GDM1 (cell line): ENCODE measurements at places on chromosomes 12 and 14.
A peak's percentile ranks its signal among the peaks of the same experiment; 100 is the strongest.

DNA sequence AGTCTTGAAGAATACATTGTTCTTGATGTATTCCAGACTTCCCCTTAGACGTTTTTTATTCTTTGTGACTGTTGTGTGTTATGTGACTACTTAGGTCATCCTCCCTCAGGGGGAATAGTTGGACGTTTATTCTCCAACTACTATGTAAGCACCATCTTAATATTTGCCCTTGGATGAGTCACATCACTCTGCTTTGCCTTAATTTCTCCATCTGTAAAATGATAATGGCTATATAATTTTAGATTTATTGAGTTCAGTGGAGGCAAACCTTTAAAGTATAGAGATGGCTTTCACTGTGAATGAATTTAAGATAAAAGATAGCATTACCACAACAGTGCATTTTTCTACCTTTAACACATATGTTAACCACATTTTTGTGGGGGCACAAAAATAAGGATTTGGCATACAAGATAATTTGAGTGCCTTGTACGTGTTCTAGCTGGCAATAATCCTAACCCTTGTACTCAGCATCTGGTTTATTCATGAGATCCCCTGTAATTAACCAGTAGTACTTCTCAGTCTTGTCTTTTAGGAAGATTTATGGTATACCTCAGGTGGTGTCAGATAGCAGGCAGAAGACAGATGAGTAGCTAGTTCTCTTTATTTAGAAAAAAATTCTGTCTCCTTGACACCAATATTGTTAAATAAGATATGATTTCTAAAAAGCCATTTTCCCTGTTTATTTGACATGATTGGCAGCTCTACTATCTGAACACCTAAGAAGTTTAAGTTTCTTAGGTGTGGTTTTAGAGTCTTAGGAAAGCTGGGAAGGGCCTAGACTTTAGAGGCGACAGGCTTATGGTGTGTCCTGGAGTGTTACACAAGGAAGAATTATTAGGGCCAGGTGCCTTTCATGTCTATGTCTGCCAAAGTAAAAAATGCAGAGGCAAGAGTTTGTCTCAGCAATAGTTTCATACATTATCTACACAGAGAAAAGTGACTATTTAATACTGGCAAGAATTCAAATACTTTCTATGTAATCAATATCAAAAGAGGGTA, 152.3 kb downstream of the RAD51B start:
- no peak for DNase-seq

- no peak for DNase-seq
Observed at GRCh38 chr14:101363261-101363555, 198.1 kb upstream of the DIO3 start.

- no peak for DNase-seq
Observed at GRCh38 chr14:104494483-104494882, 85.1 kb upstream of the C14orf180 start.

DNA sequence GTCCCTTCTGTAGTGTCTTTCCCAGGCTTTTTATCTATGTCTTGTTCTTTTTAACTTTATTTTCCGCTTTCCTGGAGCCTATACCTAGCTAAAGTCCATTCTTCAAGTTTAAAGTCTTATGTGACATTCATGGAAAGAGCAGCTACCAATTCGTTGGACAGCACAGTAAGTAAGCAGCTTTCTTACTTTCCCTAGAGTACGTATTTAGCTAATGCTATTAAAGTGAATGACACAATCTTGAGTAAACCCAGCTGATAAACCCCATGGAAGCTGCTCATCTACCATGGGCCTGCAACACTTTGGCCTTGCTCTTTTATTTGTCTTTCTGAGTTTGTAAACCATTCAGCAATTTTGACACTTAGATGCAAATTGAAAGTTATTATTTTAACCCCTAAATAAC, 30.0 kb downstream of the ALX1 start:
- no peak for DNase-seq

GRCh38 chr12:120586206-120586605, 5.0 kb upstream of the POP5 start:
- no peak for DNase-seq

GRCh38 chr12:51098611-51099010, 15.2 kb upstream of the CSRNP2 start:
- DNase-seq: no peak

DNA sequence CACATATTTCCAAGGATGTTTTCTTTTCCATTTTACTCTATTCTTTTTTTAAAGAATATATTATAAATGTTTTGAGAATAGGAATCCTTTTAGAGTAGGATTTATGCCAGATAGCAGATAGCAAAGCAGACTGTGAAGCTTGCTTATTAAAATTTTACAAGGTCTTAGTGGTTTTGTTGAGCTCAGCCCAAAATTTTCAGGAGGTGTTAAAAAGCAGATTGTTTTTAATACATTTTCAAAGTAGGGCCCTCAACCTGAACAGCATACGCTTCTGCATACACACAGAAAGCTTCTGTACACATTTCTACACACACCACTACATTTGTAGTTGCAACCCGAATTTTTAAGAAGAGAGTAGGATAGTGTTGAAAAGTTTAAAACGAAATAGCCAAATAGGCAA, 151.0 kb downstream of the EPS8 start:
- no peak for DNase-seq

DNA sequence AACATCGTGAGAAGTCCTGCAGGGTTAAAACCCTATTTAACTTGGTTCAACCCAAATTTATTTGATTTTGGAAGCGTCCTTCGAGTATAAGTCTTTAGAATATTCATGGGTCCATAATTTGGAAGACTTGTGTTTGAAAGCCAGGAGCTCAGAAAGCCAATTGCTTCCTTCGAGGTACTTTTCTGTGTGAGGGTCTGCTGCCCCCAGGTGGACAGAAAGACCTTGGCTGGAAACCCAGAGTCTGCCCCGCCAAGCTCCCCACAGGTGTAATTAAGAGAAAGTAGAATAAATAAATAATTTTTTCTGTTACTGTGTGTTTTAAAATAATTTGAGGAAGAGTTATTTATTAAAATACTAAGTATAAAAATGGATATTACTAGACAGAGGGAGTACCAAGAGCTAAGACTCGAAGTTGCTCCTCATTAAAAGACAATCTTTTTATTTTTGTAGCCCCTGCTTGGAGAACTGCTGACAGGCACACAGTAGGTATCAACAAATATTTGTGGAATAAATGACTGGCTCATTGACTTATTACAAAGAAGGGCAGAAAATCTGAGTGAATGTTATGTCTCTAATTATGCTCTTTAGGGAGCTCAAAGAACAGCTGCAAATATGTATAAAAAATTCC, 105.8 kb downstream of the PAH start:
- DNase-seq: no peak

GRCh38 chr12:58097741-58098140, 156.4 kb downstream of the ATP23 start:
- DNase-seq: no peak

DNA sequence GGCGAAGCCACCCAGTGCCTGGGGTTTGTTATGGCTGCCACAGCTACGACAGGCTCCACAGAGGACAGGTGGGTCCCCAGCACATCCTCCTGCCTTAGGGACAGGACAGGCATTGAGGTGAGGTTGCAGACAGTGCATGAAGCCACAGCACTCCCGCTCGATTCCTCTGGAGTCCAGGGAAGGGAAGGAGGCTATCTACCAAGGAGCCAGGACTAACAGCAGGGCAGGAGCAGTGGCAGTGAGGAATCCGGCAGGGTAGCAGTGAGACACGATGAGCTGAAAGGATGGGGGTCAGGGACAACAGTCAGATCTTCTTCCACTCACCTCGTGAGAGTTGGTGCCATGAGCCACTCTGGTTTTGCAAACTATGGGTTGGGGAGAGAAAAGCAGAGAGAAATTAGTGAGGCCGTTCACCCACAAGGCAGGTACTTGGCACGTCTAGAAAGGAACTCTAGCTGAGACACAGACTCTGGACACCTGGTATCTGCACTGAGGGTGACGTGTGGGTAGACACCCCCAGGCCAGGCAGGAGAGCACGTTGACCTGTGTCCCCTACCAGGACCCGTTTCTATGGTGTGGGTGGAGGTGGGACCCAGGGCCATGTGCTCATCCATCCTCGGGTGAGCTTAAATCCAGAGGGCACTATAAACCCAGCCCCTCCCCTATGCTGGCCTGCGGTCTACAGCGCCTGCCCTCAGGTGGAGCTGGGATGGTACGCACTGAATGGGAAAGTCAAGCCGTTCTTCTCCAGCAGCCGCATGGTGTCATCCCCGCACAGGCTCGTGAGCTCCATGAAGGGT, 39.3 kb downstream of the CHGA start:
- DNase-seq: no peak

GRCh38 chr12:91887957-91888356, 257.7 kb downstream of the BTG1 start:
- DNase-seq: no peak

DNA sequence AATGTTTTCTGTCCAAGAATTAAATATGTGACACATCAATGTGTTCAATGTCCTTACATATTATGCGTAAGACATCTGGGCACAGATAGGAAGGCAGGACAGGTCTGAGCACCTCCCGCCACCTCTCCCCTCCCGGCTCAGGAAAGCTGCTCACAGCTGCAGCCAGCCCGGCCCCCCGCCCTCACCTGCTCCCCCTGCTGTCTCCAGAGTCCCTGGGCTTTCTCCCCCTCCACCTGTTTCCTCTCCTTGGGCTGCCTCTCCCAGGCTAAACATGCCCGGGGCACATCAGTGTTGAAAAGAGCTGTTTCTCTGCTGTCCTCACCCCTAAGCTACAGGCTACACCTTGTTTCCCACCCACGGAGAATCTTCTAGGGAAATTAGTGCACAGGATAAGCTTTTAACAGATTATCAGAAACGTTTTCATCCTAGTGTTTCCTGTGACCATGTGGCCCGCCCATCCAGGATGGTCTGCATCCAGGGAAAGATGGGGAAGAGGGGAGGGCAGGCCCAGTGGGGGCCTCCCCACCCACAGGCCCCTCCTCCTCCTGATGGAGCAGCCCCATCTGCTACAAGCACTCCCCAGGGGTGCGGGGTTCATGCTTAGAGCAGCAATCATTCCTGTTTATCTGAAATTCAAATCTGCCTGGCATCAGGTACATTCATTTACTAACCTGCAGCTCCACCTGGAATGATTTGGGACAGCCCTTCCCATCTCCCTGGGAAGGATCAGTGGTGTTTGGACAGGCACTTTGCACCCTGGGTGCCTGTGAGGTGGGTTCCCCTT, 273.8 kb upstream of the SFSWAP start:
- no peak for DNase-seq

DNA sequence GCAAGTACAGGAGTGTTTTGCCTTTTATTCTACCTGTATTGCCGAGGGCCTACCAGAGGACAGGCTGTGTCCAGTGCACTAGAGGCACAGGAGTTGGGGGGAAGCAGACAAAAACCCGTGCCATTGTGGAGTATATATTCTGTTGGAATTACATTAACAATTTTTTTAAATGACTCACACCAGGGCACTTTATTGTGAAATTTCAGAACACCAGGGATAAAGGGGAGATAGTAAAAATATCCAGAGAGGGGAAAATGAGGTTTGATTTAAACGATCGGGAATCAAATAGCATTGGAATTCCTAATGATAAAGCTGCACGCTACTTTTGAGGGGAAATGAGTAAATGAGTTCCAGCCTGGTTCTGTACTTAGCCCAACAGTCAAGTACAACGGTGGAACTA, 123.2 kb downstream of the PELI2 start:
- DNase-seq: no peak

DNA sequence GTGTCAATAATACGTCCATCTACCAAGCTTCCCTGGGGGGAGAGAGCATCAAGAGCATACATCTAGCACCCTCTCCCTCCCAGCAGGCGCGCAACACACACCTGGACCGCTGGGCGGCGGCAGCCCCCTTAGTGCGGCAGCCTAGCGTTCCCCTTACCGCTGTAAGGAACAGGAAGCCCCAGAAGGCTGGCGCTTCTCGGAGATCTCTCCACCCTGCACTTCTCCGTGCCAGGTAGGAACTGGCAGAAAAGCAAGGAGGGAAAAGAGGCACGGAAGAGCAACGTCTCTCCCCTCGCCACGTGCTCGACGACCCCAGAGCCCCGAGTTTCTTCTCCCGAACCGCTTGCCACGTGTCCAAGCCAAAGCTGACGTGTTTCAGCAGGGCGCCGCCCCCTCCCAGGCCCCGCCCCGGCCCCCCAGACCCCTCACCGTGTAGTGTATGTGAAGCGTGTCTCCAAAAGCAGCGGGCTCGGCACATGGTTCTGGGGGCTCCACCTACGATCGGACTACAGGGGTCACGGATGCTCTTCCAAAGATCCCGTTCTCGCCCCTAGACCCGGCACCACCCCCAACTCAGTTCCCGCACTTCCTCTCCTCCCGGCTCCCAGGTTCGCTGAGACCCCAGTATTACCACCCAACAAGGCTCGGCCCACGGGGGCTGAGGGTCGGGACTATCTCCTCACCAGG, 532 bp downstream of the FKBP11 start:
- DNase-seq: no peak

- DNase-seq: no peak
Observed at GRCh38 chr14:72519543-72519942, 374.4 kb downstream of the DPF3 start.

- DNase-seq: peak; percentile 23
Observed at GRCh38 chr12:10128687-10129086, 1.3 kb downstream of the CLEC7A start.

DNA sequence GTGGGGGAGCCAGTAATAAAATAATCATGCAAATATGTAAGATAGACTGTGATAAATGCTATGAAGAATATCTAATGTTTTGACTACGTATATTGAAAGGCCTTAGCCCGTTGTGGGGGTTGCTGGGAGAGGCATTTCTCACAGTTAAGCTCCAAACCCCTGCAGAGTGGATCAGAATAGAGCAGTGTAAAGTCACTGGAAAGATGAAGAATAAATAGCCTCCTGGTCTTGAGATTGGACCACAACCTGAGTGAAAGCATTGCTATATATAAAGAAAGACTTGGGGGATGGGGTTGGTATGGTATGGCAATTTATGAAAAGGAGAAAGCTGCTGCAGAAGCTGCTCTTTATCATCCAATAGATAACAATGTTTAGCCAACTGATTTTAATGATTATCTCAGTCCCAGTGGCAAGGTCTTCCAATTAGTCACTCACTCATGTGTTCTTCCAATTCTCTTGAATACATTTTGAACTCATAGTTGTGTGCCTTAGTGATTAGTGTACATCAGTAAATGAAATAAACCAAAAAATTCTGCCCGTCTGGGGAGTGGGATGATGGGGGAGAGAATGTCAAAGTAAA, 10.2 kb downstream of the PLEKHA5 start:
- no peak for DNase-seq

GRCh38 chr12:42612231-42612613, 22.7 kb upstream of the PRICKLE1 start:
- DNase-seq: no peak

GRCh38 chr12:53486736-53487487, 12.3 kb downstream of the MAP3K12 start:
- no peak for DNase-seq

DNA sequence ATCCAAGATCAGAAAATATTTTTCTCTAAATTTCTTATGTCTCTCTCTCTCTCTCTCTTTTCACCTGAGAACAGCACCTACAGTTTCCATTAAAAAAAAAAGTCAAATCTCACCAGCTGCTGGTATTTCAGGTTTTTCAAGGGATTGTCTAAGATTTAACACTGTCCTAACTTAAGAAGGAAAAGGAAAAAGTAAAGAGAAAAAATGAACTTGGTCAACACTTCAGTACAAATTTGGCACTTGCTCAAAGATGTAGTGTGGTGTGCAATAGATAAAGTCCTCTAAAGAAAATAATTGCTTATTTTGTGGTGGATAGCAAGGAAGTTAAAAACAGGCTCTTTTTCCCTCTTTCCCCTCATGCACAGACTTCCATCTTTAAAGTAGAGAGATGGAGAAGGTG, 416.2 kb downstream of the SOX5 start:
- DNase-seq: no peak
